Placental pericyte (primary cell): ENCODE measurements at places on chromosomes 4 and X. TPM values are rescaled to one million over a fixed set of nuclear protein-coding genes. Genes with fewer than 3 reads are reported as not detected.

Gene TLR10
- 0.14 TPM in 1 of 2 replicates, not detected in the other for total RNA-seq

Gene TRPC5OS
- not detected in 2 replicates for total RNA-seq

Gene AFP
- total RNA-seq = 0.57 TPM in 1 of 2 replicates, not detected in the other

Gene XKRX
- total RNA-seq = 0.22 and 4.2 TPM in 2 replicates

Gene PLP1
- not detected in 2 replicates for total RNA-seq

Gene GSX2
- not detected in 2 replicates for total RNA-seq

Gene HMGN5
- total RNA-seq = 1.1 TPM in 2 replicates
